ENCODE measurements at places on chromosomes 13 and 19.
A peak's percentile ranks its signal among the peaks of the same experiment; 100 is the strongest.

GRCh38 chr19:50829801-50830200, 3.6 kb downstream of the KLK15 start:
- no peak for DNase-seq

GRCh38 chr13:98022210-98022609, 68.7 kb downstream of the IPO5 start:
- DNase-seq = peak; percentile 83

DNA sequence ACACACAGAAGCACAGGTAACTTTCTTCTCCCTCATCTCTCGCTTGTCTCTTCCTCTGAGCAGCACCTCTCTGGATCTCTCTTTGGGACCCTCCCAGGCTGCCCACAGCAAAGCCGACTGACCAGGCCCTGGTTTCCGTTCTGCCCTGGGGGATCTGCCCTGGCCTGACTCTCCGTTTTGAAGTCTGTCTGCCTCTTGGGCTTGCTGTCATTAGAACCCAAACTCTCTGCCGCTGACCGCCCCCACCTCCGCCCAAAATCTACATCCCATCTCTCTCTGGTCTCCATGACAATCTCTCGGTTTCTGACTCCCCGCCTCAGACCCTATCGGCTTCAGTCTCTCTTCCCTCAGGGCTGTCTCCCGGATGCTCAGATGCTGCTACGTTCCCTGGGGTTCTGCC, 6.9 kb downstream of the KCNC3 start:
- no peak for DNase-seq

DNA sequence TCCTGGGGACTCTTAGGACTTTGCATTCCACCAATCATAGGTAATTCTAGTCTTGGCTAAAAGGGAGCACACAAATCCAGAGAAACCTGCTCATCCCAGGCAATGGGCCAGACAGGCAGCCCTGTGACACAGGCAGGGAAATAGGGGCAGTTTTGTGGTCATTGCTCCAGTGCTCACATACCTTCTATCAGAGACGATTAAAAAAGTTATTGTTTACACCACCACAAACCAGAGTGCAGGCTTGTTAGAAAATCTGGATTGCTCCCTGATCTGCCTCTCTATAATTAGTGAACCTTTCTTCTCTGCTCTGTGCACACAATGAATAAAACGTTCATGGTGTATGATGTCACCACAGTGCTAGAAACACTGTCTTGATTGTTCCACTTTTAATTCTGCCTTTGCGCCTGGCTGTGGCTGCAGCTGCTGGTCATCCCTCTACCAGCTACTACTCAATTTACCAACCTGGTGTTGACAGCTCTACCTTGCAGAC, 121.6 kb upstream of the SPATA13 start:
- peak; percentile 38 for DNase-seq

DNA sequence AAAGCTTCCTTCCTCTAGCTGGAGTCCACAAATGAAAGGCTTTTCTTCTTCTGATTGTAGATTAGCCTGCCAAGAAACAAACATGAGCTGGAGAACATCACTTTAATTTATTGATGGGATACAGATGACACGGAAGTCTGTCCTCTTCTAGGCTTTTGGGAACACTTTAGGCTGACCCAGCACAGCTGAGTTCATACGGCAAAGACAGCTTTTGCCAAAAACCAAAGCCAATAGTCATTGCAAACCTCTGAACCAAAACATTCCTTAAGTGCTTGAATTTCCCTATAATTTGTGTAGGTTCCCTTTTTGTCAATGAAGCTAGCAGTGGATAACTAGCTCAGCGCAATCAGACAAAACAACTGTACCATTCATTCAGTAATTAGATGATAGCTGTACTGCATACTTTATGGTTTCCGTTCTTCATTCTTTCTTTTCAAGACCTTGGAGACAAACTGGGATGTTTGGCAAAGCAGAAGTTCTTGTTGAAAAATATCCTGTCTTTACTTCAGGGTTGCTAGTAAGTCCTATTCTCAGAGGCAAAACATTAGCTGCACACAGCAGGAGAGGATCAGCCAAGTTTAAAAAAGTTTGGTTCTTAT, 95.7 kb upstream of the SPRY2 start:
- peak; percentile 87 for DNase-seq

DNA sequence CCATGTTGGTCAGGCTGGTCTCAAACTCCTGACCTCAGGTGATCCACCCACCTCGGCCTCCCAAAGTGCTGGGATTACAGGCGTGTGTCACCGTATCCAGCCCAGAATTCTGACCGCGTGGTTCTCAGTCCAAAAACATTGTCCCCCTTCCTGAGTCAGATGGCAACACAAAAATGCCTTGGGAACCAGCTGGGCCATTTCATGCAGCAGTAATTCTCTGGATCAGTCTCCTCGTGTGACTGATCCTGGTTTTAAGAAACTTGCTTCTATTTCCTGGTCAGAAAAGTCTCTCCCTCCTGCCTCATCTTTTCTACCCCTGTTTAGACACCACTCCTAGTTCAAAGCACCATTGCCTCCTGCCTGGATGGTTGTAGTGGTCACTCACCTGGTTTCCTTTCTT, 60.9 kb upstream of the USP29 start:
- DNase-seq = no peak

- peak; percentile 52 for DNase-seq
Measured at GRCh38 chr19:10074153-10074552, 12.0 kb upstream of the SHFL start.

DNA sequence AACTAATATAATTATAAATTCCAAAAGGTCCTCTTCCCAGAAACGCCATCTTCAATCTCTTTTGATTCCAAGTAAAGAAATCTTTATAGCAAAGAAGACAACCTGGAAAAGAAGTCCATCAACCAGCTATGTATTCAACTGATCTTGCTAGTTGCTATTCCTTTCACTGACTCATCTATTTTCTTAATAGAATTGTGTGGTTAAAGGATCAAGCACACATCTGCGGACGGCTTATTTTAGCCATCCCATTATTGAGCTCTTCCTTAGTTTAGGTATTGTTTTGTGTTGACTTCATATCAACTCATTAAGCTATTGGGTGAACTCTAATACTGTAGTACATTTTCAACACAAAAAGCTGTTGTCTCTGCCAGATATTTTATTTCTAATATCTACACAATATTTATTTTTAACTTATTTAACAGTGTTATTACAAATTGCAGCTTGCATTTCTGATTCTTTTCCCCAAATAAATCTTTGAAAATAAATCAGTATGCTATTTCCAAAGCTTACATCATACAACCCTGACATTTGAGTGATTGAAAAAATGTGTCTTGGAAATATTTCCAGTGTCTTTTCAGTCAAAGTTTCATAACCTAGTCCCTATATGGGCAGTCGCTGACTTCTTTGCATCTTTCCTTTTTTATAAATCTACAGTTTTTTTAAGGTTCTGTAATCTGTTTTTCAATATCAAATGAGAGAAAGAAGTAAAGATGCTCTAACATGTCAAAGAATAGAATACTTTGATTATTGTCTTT, 158.8 kb upstream of the SPRY2 start:
- DNase-seq = no peak

GRCh38 chr13:79297128-79297527, 108.9 kb downstream of the RBM26 start:
- no peak for DNase-seq

- no peak for DNase-seq
Measured at GRCh38 chr13:40519637-40520036, 146.8 kb downstream of the FOXO1 start.

GRCh38 chr19:5940260-5941208, 26.5 kb downstream of the CAPS start:
- no peak for DNase-seq

DNA sequence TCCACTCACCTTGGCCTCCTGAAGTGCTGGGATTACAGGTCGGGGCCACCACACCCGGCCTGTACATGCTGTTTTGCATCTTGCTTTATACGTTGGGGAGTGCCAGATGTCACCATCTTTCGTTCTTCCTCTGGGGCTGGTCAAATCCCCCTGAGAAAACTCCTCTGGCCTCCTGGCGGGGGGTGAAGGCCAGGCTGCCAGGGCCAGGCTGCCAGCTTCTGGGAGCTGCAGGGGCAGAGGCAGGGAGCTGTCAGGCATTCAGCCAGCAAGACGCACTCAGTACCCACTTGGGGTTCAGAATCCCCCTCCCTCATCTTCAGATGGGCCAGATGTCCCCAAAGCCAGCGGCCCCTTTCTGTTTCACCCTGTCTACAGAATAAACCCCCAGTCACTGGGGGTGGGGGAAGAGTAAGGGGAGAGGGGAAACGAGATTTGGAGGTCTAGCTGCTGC, 16.1 kb downstream of the ZSWIM9 start:
- no peak for DNase-seq

DNA sequence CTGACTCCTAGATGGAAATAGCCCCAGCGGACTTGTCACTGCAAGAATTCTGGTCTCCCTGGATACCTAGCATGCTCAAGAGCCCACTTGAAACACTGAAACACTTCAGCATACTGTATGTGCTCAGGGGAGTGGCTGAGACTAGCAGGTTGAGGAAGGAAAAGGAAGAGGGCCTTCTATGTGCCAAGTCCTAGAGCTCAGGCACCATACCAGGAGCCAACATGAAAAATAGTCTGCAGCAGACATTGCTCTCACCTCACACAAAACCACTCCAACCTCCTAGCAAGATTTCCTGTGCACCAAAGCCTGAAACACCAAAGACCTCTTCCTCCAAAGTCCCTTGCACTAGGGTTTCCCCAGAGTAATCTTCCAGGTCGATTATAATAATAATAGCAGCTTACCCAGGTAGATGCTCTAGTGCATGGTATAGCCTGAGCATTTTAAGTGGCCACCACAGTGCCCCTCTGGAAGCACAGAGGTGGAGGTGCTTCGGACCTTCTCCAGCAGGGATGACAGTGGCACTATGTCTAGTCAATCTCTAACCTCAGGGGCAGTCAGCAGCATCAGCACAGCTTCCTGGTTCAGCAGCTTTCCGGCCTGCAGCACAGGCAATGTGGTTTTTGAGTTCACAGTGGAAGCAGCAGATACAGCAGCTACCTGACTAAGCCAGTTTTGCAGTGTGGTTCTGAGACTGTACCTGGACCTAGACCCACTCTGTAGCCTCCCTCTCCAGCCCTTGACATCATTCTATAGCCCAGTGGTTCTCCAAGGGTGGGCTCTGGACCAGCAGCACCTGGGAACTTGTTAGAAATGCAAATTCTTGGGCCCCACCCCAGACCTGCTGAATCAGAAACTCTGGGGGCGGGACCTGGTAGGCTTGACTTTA, 45.6 kb upstream of the UBE2L5 start:
- no peak for DNase-seq

DNA sequence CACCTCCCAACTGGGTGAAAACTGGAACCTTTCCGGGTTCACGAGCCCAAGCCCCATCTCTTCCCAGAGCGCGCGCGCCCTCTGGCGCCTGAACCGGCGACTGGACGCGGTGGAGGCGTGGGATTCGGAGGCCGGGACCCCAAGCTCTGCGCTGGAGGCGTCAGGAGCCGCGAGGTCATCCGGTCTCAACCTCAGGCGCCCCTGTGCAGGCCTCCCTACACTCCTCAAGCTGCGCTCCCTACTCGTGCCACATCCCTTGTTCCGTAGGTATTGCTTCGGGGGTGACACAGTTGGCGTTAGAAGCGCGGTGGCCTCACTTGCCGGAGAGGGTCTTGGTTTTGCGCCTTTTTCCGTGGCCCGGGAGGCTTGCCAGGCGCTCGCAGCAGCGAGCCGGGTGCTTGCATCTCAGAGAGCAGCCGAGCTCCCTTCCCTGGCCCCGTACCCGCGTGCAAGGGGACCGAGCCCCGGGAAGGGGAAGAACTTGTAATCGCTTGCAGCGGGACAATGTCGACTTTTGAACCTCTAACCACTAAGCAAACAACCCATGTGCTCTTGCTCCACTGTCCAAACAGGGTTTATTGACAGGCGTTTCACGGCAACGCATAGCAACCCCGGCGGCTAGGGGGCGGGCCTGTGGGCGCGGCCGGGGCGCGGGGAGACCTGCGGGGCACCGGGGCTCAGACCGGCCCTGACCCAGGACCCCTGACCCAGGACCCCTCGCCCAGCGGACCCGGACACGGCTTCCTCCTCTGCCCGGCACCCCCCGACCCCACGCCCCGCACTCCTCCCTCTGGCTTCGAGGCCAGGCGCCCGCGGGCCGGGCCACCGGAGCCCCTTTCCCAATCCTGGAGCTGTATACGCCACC, 8.5 kb downstream of the CDX2 start:
- peak; percentile 28 for DNase-seq

DNA sequence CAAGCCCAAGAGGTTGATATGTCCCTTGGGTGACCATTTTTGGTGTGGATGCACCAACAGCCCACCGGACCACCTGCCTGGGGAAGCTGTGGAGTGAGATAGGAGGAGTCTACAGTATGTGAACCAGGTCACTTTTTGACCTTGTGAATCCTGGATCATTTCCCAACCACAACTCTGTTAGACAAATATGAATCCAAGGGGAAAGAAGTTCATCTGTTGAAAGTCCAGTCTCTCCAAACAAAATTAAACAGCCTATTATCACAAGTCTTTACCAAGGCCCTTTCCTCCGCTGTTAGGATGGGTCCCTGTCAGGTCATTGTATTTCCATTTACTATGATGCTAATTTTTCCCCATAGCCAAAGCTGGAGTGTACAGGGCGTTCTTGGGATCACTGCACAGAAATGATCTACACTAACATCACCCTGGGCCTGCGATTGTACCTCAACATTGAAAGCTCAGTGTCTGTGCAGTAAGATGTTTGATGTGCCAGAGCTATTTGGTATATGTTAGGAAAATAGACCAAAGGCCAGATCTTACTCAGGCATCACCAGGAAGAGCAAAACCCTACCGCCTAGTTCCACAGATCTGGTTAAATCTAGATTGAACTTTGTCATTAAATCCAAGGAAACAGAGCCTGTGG, 117.1 kb downstream of the STARD13 start:
- no peak for DNase-seq

- no peak for DNase-seq
Measured at GRCh38 chr19:45164577-45165335, 4.0 kb upstream of the NKPD1 start.

GRCh38 chr19:38061294-38061693, 154.3 kb downstream of the SIPA1L3 start:
- DNase-seq = peak; percentile 94

DNA sequence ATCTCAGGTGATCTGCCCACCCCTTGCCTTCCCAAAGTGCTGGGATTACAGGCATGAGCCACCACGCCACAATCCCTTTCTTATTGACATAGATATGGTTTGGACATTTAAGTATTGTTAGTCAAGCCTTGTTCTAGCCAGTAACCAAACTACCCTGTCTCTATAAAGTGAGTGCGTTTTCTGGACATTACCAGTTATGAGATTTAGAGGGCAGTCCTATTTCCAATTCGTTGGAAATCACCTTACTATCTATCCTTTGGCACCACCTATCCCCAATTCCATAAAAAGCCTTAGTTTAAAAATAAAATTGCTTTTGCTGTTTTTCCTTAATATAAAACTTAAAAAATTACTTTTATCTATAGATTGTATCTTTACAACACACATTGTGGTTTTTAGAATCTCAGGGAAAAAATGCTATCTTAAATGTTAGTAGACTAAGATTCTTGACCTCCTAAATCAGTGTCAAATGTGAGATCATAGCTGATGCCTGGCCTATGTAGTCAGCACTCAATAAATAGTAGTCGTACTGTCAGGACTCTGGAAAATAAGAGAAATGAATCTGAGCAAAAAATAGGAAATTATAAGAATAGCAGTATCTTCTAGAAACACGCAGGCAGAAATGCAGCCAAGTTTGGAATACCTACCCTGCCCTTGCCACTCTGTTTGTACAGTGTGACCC, 57.0 kb downstream of the NUFIP1 start:
- peak; percentile 75 for DNase-seq

GRCh38 chr13:84661718-84662117, 779.4 kb upstream of the SLITRK1 start:
- no peak for DNase-seq

All from foreskin fibroblast (primary cell).